ENCODE measurements at places on chromosomes 7 and 10.

DNA sequence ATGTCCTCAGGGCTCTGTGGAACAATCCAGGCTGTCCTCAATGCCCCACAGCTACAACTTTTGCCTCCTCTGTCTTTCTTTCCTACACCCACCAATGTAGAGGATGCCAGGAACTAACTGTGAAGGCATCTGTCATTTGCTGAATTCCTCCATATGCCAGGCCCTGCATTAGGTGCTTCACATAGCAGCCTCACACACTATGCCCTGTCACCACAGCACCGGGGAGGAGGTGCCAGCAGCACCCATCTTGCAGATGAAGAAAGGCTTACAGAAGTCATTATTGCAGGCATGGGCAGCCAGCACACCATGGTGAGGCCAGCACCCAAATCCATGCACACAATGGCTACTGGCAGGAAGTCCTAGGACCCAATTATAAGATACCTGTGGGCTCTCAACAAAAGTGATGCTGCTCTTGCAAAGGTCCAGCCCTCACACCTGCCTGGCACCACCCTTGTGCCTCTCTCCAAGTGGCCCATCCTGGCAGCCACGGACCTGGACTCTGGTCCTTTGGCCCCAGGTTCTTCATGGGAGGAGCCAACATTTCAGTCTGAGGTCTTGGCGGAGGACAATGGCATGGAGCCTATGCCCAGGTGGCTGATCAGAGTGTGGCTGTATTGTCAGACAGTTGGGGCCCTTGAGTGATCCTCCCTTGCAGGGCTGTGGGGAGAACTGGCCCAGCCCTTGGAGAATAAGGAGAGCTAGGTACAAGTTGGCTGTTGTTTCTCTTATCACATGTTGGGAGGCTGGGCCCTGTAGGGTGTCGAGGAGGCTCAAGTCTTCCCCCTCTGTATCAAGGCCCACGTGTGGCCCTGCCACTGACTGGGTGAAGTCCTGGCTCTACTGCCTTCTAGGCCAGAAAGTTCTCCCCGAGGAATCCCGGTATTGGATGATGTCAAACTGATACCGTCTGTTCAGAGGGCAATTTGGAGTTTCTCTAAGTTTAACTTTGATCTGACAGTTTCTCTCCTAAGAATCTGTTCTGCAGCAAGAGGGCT lies 14.4 kb upstream of the MYL7 start:
- no peak for DNase-seq

GRCh38 chr10:7937315-7937945 lies 117.1 kb upstream of the GATA3 start:
- no peak for DNase-seq

DNA sequence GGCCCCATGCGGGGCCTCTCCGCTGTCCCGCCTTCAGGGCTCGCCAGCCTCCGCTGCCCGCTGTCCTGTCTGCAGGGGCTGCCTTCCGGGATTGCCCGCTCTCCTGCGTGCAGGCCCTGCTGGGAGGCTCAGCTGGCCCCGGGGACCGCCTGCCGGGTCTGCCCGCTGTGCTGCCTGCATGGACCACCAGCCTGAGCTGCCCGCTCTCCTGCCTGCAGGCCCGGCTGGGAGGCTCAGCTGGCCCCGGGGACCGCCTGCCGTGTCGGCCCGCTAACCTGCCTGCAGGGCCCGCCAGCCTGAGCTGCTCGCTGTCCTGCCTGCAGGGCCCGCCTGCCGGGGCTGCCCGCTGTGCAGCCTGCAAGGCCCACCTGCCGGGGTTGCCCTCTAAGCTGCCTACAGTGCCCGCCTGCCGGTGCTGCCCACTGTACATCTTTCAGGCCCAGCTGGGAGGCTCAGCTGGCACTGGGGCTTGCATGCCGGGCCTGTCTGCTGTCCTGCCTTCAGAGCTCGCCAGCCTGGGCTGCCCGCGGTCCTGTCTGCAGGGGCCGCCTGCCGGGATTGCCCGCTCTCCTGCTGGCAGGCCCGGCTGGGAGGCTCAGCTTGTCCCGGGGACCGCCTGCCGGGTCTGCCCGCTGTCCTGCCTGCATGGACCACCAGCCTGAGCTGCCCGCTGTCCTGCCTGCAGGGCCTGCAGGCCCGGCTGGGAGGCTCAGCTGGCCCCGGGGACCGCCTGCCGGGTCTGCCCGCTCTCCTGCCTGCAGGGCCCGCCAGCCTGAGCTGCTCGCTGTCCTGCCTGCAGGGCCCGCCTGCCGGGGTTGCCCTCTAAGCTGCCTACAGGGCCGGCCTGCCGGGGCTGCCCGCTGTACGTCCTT lies 165.1 kb downstream of the GLRX3 start:
- no peak for DNase-seq

DNA sequence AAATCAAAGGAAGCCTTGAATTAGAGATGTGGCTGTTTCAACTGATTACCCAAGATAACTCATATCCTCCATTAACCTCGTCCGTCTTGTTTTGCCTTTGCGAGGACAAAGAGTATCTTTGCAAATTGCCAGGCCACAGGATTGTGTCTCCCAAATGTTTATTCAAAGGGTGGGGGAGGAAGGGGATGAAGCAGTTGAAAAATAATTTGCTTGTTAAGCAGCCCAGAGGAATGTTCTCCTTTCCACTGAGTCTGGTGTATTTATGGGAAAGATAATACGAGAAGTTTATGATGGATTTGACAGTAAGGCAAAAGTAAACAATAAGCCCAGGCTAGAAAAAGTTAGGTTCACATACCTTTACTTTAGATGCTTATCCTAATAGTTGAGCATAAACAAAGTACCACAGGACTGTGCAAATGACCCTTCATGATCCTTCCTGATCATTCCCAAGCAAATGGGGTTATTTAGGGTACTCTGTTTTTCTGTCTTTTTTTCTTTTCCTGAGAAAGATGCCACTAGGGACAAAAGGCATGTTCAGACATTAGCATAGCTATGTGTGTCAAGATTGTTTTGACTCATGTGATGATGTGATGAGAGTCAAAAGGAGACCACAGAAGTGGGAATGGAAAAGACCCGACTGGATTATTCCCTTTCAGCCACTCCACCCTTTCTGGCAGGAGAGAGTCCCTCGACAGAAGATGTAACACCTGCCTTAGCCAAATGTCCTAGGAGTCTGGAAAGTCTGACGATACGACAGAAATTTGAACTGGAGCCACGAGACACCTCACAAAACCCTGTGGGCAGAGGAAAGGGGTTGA lies 243.0 kb upstream of the GLI3 start:
- DNase-seq = no peak

DNA sequence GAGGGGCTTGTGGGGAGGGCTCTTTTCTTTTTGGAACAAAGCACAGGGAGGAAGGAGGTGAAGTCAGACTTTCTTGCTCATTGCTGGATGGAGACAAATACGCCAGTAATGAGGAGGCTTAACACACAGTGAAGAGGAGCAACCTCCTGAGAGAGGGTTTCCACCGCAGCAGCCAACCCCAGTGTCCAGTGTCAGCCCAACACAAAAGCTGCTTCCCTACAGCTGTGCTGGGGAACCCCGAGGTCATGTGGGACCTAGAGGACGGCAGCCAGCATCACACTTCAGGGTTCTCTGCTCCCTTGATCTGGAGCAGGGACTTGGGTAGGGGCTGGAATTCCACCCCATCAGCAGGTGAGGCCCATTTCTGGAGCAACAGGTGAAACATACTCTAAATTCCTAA lies 7.7 kb downstream of the BLNK start:
- DNase-seq = no peak

DNA sequence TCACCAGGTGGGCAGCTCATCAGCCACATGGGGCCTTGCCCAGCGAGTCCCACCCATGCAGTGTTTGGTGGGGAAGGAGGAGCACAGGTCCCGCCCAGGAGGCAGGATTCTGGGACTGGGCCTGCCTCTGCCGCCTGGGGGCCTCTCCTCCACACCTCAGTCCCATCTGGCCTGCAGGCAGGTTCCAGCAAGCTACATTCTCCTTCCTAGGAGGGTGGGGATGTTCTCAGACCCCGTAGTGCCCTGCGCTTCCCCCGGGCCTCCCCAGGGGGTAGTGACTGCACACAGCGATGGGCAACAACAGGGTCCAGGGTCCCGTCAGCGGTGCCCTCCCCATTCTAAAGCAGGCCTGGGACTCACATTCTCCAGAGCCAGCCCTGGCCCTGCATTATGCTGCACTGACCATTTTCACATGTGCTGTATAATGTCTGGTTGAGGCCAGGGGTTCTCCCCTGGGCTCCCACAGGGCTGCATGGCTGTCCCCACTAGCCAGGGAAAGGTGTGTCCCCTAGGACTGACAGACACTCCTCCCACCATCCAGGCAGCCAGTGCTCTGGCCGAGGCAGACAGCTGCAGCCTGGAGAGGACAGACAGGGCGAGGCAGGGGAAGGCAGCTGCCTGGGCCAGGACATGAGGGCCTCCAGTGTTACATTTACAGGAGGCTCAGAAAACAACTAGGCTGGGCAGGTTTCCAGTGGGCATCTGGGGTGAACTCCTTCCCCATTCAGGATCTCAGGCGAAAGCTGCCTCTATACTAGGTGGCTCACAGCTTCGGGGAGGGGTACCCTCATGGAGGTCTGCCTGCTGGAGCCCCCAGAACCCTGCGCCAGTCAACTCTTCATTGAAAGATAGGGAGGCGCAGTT lies 9.3 kb downstream of the RASGEF1A start:
- DNase-seq = no peak

DNA sequence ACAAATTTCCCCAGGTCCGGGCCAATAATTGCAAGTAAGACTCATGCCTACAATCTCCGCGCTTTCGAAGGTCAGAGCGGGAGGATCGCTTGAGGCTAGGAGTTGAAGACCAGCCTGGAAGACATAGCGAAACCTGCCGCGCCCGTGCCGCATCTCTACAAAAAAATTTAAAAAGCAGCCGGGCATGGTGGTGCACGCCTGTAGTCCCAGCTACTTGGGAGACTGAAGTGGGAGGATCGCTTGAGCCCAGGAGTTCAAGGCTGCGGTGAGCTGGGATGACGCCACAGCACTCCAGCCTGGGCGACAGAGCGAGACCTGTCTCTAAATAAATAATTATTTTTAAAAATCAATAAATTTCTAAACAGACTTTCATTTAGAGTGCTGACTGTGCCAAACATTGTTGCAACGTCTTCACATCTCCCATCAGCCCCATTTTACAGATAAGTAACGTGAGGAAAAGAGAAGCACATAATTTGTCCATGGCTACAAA lies 494 bp upstream of the CFAP43 start:
- DNase-seq = no peak
